ENCODE measurements at places on chromosomes 3 and 15.

GRCh38 chr3:23094890-23095462 is 108.2 kb upstream of the UBE2E2 start:
- ATAC-seq = no peak

- no peak for ATAC-seq
Measured at GRCh38 chr15:43190178-43190577, 5.0 kb downstream of the CCNDBP1 start.

- ATAC-seq = no peak
Measured at GRCh38 chr3:39752751-39753150, 56.7 kb upstream of the MYRIP start.

- ATAC-seq = no peak
Measured at GRCh38 chr15:29054171-29055045, 168.6 kb downstream of the APBA2 start.

- ATAC-seq = no peak
Measured at GRCh38 chr15:99438691-99439523, 126.9 kb upstream of the MEF2A start.

GRCh38 chr3:23389686-23390085 is 186.6 kb downstream of the UBE2E2 start:
- no peak for ATAC-seq

DNA sequence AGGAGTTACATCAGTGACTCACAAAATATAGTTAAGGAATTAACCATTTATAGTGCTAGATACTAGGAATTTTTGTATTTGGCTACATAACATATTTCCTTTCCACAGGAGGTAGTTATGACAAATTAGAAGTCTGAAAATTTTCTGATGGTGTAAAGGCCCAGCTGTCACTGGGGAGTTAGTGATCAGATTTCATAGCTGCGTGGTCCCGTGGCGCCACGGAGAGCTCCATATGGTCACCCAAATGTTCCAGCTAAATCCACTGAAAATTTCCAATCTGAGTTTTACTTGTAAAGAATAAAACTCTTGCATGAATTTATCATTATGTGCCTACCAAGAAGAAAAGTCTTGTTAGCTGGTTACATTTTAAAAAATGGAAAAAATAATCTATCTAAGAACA is 368.9 kb upstream of the PLSCR5 start:
- ATAC-seq = no peak

DNA sequence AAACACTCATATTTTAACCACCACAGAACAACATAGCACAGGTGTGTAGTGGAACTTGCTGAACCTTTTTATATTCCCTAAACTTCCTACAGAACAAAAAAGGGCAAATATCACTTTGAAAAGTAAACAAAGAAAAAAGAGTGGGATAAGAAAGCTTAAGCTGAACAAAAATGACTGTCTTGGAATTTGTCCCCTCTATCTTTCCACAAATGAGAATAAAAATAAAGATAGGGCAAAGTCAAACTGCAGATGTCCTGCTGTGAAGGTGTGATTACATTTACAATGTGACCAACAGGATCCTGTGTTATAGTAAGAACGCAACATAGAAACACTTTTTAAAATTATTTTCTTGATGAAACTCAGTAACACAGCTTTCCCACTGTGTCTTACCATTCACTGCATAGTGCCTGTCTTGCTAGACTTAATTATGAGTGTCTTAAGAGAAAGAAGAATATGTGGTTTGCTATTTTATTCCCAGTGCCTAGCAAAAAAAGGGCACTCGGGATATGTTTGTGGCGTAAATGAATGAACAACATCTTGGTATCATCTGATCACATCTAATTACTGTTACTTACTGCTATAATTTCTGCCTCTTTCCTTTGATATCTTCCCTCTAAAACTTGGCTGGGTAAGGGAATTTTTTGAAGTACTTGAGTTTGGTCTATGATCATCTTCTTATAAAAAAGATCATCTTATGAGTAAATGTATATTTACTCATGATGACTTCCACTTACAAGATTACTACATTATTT is 67.5 kb downstream of the DENND4A start:
- no peak for ATAC-seq

- ATAC-seq = no peak
Measured at GRCh38 chr3:11803977-11804892, 42.5 kb downstream of the TAMM41 start.

DNA sequence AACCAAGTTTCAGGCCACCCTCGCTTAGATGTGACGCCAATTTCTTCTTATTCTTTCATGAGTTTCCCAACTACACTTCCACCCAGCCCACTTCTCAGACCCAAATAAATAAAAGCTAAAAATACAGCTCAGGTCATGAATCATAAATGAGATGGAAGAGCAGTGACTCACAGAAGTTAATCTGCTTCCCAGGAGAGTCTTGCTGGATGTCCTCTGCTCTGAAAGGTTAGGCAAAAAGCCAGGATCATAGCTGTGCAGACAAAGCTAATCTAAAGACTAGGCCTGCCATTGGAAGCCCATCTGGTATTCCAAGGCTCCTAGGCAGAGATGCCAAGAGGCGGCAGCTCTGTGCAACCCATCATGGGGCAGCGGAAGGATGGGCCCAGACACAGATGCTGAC is 24.1 kb downstream of the SHC4 start:
- no peak for ATAC-seq

- no peak for ATAC-seq
Measured at GRCh38 chr15:41873711-41874110, 20.1 kb downstream of the SPTBN5 start.

GRCh38 chr15:88513195-88513594 is 33.3 kb downstream of the DET1 start:
- no peak for ATAC-seq

DNA sequence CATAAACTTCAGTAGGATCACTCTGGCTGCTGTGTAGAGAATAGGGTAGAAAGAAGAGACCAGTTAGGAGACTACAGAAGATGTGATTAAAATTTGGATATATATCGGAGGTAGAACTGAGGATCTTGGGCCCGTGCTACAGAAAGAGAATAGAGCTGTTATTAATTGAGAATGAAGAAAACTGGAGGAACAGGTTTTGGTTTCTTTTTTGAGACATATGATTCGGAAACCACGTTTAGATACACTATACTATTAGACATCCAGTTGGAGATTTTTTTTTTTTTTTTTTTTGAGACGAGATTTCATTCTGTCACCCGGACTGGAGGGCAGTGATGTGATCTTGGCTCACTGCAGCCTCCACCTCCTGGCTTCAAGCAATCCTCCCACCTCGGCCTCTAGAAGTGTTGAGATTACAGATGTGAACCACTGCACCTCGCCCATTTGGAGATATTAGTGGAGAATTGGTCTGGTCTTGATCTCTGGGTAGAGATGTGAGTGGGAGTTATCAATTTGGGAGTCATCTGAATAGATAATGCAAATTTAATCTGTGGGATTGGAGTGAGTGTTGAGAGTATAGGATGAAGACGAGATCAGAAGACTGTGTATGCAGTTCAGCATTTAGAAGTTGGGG is 50.9 kb downstream of the TCF12 start:
- ATAC-seq = no peak

GRCh38 chr15:96500508-96500907 is 170.0 kb downstream of the NR2F2 start:
- ATAC-seq = no peak

DNA sequence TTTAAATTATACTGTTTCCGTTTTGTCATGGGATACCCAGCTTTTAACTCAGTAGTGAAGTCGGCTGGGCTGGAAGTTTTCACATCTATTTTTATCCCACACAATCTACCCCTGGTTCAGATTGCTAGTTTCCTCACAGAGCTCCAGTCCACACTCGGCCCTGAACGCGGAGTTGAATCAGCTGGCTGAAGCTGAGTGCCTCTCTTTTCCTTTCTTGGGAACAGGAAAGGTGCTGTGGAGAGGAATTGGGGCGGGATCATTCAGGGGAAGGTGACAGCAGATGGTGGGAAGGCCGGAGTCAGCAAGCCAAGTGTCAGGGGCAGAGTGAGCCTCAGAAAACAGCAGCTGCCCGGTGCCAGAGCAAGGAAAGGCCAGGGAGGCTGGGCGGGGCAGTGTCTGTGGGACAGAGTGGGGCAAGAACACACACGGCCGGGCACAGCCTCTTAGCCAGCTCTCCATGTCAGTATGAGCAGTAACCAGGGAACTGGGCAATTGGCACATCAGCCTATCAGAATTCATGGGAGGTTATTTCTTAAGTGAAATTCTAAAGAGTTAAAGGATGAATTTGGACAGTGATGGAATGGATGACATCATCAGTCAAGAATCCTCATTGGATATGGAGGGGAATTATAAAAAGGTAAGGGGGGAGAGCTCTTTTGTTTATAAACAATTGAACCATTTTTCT is 135.7 kb upstream of the IL12A start:
- peak; percentile 75 for ATAC-seq

DNA sequence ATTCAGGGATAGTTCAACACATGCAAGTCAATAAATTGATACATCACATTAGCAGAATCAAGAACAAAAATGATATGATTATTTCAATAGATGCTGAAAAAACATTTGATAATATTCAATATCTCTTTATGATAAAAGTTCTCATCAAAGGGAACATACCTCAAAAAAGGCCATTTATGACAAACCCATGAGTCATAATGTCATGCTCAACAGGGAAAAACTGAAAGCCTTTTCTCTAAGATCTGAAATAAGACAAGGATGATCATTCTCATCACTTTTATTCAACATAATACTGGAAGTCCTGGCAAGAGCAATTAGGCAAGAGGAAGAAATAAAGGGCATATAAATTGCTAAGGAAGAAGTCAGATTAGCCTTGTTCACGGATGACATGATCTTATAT is 54.1 kb upstream of the TMEM158 start:
- ATAC-seq = no peak

- no peak for ATAC-seq
Measured at GRCh38 chr15:91891101-91891500, 37.6 kb downstream of the SLCO3A1 start.

DNA sequence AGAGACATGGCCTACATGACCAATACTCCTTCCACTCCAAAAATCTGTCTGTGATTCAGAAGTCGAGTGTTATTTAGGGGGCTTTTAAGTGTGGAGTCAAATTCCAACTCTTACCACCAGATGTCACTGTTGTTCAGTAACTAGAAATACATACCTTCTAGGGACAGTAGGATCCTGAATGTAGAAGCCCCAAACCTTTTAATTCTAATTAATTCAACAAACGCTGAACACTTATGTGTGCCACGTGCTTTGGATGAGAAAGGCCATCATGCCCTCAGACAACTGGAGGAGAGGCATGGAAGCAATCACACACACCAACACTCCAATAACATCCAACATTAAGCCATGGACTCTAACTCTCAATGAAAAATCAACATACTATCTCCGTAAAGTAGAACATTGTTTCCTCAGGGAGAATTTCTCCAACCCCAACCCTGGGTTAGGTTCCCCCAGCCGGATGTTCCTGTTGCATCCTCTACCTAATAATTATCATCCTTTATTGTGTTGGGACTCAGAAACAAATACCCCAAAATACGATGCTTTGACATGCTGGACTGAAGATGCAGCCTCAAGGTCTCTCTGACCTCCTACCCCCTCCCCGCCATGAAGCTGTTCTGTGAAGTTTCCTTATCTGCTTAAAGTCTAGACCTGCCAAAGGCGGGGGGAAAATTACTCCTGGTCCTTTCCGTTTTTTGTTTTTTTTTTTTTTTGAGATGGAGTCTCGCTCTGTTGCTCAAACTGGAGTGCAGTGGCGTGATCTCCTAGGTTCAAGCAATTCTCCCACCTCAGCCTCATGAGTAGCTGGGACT is 8.0 kb upstream of the CCDC13 start:
- peak; percentile 27 for ATAC-seq

- ATAC-seq = no peak
Measured at GRCh38 chr15:97087006-97087741, 756.7 kb downstream of the NR2F2 start.

Measured in gastroesophageal sphincter (tissue), 4 donors.